ENCODE measurements at places on chromosomes 4 and X.

GRCh38 chr4:85946821-85947220, 413.0 kb downstream of the MAPK10 start:
- DNase-seq, result no peak

- no peak for DNase-seq
Observed at GRCh38 chr4:138677748-138678147, 337.8 kb upstream of the NOCT start.

- no peak for DNase-seq
Observed at GRCh38 chr4:26762650-26763049, 98.0 kb upstream of the STIM2 start.

DNA sequence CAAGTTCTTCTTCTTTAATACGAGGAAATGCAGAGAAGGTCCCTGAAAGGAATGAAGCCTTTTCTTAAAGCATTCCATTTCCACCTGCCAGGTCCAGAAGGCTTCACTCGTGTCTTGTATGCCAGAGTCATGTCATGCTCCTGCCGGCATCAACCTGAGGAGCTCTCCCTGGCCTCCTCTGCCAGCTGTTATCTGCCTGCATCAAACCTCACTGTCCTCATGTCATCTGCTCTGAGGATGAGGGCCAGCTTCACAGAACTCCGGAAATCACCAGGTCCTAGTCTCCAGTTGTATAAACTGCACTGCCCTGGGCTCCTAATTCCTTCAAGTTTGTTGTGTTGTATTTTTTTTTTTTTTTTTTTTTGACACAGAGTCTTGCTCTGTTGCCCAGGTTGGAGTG, 20.0 kb upstream of the S100G start:
- no peak for DNase-seq

GRCh38 chr4:55684276-55684675, 48.2 kb upstream of the NMU start:
- DNase-seq, result no peak

GRCh38 chrX:15882704-15883539, 28.3 kb upstream of the AP1S2 start:
- DNase-seq, result no peak

DNA sequence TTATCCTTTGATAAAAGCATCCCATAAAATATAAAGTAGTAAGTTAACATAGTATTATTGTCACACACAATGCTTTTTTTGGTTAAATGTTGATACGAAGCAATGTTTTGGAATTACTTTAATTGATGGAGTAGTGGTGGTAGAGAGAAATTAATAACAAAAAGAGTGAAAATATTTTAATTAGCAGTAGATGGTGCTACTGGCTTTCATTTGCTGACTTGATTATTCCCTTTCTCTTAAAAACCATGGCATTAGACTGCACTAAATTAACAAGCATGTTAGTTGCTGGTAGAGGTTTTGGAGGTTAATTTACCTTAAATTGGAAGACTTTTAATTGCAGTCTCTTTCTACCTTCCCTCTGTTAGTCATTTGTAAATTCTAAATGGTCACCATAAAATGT, 8.9 kb upstream of the DCK start:
- DNase-seq, result no peak

DNA sequence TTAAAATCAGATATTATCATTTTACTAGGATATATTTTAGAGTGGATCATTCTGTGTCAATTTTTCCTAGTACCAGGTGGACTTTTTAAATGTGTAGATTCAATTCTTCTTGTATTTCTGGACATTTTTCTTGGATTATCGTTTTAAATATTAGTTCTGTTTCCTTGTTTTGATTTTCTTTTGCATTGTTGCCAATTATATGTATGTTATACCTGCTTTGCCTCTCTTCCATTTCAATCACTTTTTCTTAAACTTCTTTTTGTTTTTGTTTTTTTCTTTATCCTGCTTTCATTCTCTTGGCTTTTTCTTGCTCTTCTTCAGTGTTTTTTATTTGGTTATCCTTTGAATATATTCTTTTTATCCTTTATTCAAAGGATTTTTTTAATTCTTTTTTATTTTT, 141.0 kb downstream of the STOX2 start:
- DNase-seq, result no peak

- DNase-seq, result no peak
Observed at GRCh38 chr4:185794637-185795036, 17.4 kb downstream of the SORBS2 start.

Measured in stimulated activated CD4-positive, alpha-beta T cell treated with anti-CD3 and anti-CD28 coated beads, Interleukin-4, amount 100 ng/mL, for 1 hour (primary cell).